Tracheal epithelial cell (primary cell): ENCODE measurements at places on chromosomes 7 and 10. TPM values are rescaled to one million over a fixed set of nuclear protein-coding genes. Genes with fewer than 3 reads are reported as not detected.

Gene VSTM4
- total RNA-seq: under 0.01 TPM in 1 of 2 replicates, not detected in the other

Gene PNLIPRP2
- not detected in 2 replicates for total RNA-seq

Gene CTAGE4
- total RNA-seq: 2.4 TPM in 1 of 2 replicates, not detected in the other

Gene ZNF775
- total RNA-seq: 3.4 and 3.8 TPM in 2 replicates

Gene GIMAP8
- total RNA-seq: under 0.01 and 0.21 TPM in 2 replicates

Gene VAX1
- not detected in 2 replicates for total RNA-seq

Gene GJD4
- not detected in 2 replicates for total RNA-seq

Gene UTF1
- total RNA-seq: not detected in 2 replicates

Gene RBP3
- total RNA-seq: not detected in 2 replicates

Gene CLCN1
- total RNA-seq: under 0.01 TPM in 1 of 2 replicates, not detected in the other

Gene RPEL1
- under 0.01 TPM in 2 replicates for total RNA-seq

Gene DDX50
- total RNA-seq: 54.5 and 78.9 TPM in 2 replicates

Gene FFAR4
- not detected in 2 replicates for total RNA-seq

Gene NOD1
- 4.9 and 7.5 TPM in 2 replicates for total RNA-seq

Gene PAPOLB
- total RNA-seq: not detected in 2 replicates

Gene HOXA11
- total RNA-seq: 0.72 TPM in 1 of 2 replicates, not detected in the other

Gene RBP4
- total RNA-seq: 0.24 TPM in 1 of 2 replicates, not detected in the other

Gene KIF11
- 3.0 and 3.1 TPM in 2 replicates for total RNA-seq

Gene CCL26
- not detected in 2 replicates for total RNA-seq

Gene THSD7A
- total RNA-seq: 0.21 and 0.48 TPM in 2 replicates

Gene ATOH7
- not detected in 2 replicates for total RNA-seq

Gene CRHR2
- not detected in 2 replicates for total RNA-seq

Gene MET
- total RNA-seq: 93.6 and 252 TPM in 2 replicates

Gene DEPP1
- 2.1 and 22.2 TPM in 2 replicates for total RNA-seq

Gene LDB3
- total RNA-seq: not detected in 2 replicates
